ENCODE measurements at places on chromosomes 11 and 22.

DNA sequence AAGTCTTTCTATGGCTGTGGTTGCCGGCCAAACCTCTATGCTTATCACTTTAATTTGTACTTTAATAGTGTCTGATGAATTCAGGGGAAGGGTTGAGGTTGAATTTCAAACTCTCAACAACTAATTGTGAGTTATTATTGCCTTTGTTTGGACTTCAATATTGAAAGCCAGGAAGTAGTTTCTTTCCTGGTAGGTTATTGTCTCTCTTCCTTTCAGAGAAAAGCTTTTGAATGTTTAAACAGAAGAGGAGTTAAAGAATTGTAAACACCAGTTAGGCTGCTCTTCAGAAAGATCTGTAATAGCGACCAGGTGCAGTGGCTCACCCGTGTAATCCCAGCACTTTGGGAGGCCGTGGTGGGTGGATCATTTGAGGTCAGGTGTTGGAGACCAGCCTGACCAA lies 22.2 kb downstream of the NNMT start:
- DNase-seq, result no peak

- no peak for DNase-seq
Measured at GRCh38 chr11:122093731-122094275, 22.2 kb downstream of the BLID start.

- no peak for DNase-seq
Measured at GRCh38 chr22:22842085-22842484, 45.5 kb upstream of the IGLL5 start.

- DNase-seq, result no peak
Measured at GRCh38 chr11:11426226-11426952, 73.3 kb upstream of the CSNK2A3 start.

DNA sequence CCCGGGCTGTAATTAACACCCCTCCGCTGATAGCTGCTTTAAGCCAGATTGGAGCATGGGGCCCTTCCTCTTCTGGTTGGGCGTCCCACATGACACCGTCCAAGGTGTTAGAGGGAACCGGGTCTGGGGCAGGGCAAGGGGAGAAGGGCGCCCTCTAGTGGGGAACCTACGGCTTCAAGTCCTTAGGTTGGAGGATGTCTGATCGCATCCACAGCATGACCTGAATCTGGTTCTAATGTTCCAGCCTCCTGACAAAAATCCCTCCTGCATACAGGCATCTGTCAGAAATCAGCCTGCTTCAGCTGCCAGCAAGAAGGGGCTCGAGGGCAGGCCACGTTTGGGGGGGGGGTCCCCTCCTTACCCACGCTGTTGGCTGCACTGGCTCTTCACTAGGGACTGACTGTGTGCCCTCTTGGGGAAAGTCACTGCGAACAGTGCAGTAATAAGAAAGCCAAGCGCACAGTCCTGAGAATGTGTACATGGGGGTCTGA lies 94.2 kb upstream of the TBCEL start:
- no peak for DNase-seq

DNA sequence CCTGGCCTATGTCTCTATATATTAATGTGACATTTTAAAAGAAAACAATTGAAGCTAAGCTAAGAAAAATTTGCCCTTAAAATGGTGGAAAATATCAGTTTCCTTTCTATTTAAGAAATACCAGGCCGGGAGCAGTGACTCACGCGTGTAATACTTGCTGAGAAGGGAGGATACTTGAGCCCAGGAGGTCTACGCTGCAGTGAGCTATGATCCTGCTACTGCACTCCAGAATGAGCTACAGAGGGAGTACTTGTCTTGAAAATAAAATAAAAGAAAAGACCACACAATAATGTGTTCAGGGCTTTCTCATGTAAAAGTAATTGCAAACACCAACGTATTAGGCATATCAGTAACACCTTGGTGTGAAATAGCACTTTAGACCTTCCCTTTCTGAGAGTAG lies 1.4 kb upstream of the PRSS23 start:
- no peak for DNase-seq

GRCh38 chr11:109304159-109304558 lies 117.8 kb upstream of the C11orf87 start:
- no peak for DNase-seq

DNA sequence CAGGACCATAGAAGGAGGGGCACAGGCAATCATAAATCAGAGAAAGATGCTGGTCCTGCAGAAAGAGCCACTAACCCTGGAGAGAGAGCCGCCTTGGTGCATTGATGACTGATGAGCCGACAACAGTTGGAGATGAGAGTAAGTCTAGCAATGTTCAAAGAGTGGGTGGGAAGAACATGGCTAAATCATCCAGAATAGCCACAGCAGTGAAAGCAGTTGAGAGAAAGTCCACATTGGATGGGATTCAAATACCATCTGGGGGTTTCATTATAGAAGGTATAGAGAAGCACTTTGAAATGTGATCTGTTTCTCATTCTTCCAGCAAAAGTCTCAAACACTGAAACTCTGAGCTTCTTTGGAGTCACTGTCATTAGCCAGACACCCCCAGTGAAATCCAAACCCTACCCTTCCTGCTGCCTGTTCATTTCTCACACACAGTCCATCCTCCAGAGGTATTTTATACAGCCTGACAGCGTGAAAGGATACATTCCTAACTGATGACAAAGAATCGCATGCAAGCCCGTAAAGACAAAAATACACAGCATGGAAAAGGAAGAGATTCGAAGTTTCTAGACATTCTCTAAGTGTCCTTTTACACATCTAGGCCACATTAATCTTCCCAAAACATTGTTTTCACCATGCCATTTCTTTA lies 303.1 kb upstream of the MPPED2 start:
- DNase-seq, result no peak

- no peak for DNase-seq
Measured at GRCh38 chr11:66815646-66816045, 27.6 kb upstream of the RCE1 start.
